ENCODE measurements at places on chromosomes 3 and 15. TPM values are rescaled to one million over a fixed set of nuclear protein-coding genes. Genes with fewer than 3 reads are reported as not detected.

Gene ARMC8
- total RNA-seq, result 49.8 TPM

Gene CAND2
- 11.4 TPM for total RNA-seq

Gene KIF15
- 17.1 TPM for total RNA-seq

Gene FRMD5
- total RNA-seq, result 16.3 TPM

Gene MORC1
- not detected for total RNA-seq

Gene CCR8
- total RNA-seq, result not detected

Gene CASR
- not detected for total RNA-seq

Gene CMTM8
- 1.1 TPM for total RNA-seq

Gene GP5
- 0.49 TPM for total RNA-seq

Gene OXTR
- 6.1 TPM for total RNA-seq

Gene SLC22A13
- 0.45 TPM for total RNA-seq

Gene IL17RC
- 47.9 TPM for total RNA-seq

Gene RAMAC
- 31.7 TPM for total RNA-seq

Gene ZKSCAN7
- total RNA-seq, result 5.0 TPM
